Activated CD4-positive, alpha-beta memory T cell treated with anti-CD3 and anti-CD28 coated beads for 36 hours (primary cell): ENCODE measurements at places on chromosomes 11 and 22. TPM values are rescaled to one million over a fixed set of nuclear protein-coding genes. Genes with fewer than 3 reads are reported as not detected.

Gene KCNQ1OT1
- 0.19 TPM for total RNA-seq

Gene CBLIF
- total RNA-seq: not detected

Gene GRM5
- not detected for total RNA-seq

Gene PGA5
- total RNA-seq: not detected

Gene NRXN2
- total RNA-seq: 0.31 TPM

Gene KIRREL3
- not detected for total RNA-seq

Gene KRTAP5-9
- total RNA-seq: not detected

Gene MMP13
- total RNA-seq: not detected

DNA sequence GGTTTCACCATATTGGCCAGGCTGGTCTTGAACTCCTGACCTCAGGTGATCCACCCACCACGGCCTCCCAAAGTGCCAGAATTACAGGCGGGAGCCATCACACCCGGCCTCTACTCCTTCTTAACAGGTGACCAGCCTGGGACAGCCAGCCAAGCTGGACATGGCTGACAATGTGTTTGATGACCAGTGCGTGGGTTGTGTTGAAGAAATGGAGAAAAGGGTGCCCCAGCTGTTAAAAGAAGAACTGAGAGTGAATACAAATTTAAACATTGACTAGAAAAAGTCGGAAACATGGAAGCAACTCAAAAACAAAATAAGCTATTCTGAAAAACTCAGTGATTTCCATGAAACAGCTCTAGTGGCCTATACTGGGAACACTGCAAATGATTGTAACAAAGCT lies 86.5 kb upstream of the CLPB start:
- no peak for DNase-seq

DNA sequence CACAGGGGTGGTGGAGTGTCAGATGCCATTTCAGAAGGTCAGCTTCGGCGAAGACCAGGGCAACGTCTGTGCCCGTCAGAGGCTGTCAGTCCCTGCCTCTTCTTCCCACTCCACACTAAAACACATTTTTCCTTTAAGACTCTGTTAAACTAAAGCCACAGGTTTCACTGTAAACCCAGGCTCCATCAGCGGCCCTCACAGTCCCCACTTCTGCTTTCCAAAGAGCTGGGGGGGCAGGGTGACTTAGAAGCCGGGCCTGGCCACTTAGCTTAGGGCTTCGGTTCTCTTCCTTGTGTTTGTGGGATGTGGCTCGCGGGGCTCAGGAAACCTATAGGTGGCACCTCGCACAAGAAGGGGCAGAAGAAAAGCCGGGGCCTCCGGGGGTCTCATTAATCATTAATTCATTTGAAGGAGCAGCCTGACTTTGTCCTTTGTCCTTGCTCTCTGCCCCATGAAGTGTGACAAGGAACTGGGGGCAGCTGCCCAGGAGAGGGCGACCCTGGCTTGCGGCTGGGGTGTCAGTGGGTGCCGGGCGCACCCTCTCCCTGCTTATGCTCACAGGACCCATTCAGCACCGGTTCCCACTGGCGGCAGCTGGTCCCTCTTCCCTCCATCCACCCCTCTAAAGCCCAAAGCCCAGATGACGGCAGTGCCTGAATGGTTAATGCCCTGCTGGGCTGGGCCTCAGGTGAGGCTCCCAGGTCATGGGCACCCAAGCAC lies 4.1 kb downstream of the SLC25A45 start:
- DNase-seq: no peak

DNA sequence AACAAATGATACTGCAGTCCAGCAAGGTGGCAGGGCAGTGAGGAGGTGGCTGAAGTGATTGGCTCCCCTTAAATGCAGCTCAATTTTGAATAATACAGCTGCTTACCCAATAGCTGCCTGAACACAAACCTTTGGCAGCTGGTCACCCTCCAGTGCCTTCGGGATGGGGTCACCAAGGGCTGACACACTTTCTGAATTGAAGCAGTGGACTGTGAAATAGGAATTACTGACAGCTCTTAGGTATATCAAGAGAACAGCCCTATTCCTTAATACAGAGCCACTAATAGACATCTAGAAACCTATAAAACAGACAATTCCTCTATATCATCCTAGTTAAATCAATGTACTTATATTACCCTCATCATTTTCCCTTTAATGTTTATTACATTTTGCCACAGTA lies 474.2 kb upstream of the KIRREL3 start:
- DNase-seq: no peak

DNA sequence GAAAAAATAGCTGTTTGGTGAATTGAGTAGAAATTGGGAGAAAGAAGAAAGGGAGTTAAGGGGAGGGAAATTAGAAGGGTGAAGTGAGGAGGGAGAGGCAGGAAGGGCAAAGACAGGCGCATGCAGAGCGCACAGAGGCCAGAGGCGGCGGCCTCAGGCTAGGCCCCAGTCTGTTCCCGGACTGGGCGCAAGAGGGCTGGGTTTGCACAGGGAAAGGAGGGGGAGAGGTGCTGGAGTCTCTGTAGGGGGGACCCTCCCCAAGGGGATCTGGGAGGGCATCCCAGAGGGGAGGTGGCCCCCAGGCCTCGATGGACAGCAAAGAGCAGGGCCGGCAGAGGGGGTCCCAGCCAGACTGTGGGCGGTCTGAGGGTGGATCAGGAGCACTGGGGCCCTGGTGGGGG lies 1.3 kb upstream of the FLRT1 start:
- DNase-seq: no peak

GRCh38 chr11:78476066-78476465 lies 58.4 kb upstream of the GAB2 start:
- no peak for DNase-seq

GRCh38 chr11:33480626-33481025 lies 220.0 kb downstream of the C11orf91 start:
- no peak for DNase-seq

- no peak for DNase-seq
Measured at GRCh38 chr11:116427903-116428637, 344.7 kb downstream of the BUD13 start.

GRCh38 chr11:45093761-45094455 lies 52.5 kb upstream of the PRDM11 start:
- peak; percentile 6 for DNase-seq

DNA sequence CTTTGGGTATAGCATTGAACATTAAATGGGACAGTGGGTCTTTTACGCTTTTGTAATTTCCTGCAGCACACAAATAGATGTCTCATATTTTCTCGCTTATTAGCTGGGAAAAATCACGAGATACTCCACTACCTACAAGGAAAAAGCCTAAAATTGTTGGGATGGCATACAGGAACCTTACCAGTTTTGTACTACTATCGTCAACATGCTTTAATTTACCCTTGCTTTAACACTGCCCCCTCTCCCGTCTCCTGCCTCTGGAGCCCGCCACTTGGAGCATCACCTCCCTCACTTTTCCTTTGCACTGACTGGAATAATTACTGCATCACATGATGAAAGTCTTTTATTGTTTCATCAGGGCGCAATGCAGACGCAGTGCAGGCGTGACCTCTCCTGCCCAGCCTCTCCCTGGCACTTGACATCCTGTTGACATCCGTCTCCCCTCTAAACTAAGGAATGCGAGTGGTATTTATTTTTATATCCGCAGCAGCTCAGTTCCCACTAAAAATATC lies 1.0 kb upstream of the FNBP4 start:
- DNase-seq: peak; percentile 55

- DNase-seq: peak; percentile 54
Measured at GRCh38 chr11:107563702-107564101, 1.8 kb downstream of the ALKBH8 start.

- no peak for DNase-seq
Measured at GRCh38 chr11:19398772-19399527, 158.2 kb upstream of the E2F8 start.

GRCh38 chr11:22807391-22807790 lies 22.2 kb downstream of the SVIP start:
- no peak for DNase-seq

- no peak for DNase-seq
Measured at GRCh38 chr22:26436903-26437515, 7.9 kb downstream of the ASPHD2 start.

- no peak for DNase-seq
Measured at GRCh38 chr11:9840460-9841004, 176.7 kb downstream of the SWAP70 start.

- DNase-seq: no peak
Measured at GRCh38 chr11:132039521-132039920, 669.1 kb downstream of the NTM start.

GRCh38 chr11:62171261-62171723 lies 18.7 kb upstream of the SCGB1D1 start:
- peak; percentile 83 for DNase-seq

GRCh38 chr11:20032127-20032526 lies 128.1 kb downstream of the DBX1 start:
- DNase-seq: no peak

- DNase-seq: no peak
Measured at GRCh38 chr11:68259122-68259959, 12.4 kb downstream of the C11orf24 start.
